ENCODE measurements at places on chromosomes 12 and 14. TPM values are rescaled to one million over a fixed set of nuclear protein-coding genes. Genes with fewer than 3 reads are reported as not detected.

Gene RPGRIP1
- total RNA-seq: 0.23 TPM

Gene KLRG1
- total RNA-seq: 1.7 TPM

Gene TAS2R42
- total RNA-seq: not detected

Gene NUP107
- total RNA-seq: 66.8 TPM

Gene TMEM30B
- total RNA-seq: 0.27 TPM

Gene FGF6
- total RNA-seq: not detected

Gene TMEM179
- total RNA-seq: 0.28 TPM

Measured in A549 treated with CORT108297 at 1 μM for 4 hours (cell line).